ENCODE measurements at places on chromosomes 16 and 17.

DNA sequence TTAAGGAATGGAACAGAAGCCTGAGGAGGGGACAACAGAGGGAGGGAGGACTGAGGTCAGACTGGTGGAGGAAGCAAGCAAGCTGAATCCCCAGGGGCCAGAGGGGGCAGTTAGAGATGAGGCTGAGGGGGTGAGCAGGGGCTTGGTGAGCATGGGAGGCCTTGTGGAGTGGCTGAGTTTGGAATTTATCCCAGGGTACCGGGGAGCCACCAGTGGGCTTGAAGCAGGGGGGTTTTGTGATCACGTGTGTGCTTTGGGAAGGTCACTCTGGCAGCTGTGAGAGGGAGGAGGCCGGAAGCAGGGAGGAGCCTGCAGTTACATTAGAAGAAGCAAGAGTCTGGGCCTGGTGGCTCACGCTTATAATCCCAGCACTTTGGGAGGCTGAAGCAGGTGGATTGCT lies 9.8 kb upstream of the CTCF start:
- DNase-seq: no peak

DNA sequence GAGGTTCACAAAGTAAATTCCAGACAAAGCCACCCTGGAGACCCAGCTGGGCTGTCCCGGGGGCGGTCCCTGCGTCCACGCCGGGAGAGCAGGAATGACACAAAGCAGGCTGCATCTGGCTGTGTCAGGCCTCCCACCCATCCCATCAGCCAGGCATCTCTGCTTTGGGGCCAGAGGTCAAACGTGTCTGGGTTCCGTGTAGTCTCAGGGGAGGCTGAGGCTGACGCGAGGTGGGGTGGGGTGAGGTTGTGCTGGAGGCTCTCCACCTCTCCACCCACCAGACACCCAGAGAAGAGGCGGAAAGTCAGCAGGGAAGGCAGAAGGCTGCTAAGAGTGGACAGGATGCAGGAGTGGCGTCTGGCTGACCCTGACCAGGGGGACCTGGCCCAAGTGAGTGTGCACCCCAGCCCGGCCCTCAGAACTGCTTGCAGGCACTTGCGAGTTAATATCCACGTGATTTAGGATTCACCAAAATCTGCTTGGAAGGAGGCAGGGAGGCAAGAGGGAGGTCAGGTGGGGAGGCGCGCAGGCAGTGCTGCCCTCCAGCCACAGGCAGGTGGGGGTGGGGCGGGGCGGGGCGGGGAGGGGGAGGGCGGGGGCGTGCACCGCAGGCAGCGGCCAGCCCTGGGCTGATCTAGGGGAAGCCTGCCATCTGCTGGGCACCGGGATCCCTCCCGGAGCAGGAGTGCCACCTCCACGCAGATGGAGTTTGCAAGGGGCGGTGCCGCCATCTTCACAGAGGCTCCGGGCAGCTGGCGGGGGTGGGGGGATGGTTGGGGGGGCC lies 44.3 kb downstream of the TBC1D16 start:
- peak; percentile 57 for DNase-seq

DNA sequence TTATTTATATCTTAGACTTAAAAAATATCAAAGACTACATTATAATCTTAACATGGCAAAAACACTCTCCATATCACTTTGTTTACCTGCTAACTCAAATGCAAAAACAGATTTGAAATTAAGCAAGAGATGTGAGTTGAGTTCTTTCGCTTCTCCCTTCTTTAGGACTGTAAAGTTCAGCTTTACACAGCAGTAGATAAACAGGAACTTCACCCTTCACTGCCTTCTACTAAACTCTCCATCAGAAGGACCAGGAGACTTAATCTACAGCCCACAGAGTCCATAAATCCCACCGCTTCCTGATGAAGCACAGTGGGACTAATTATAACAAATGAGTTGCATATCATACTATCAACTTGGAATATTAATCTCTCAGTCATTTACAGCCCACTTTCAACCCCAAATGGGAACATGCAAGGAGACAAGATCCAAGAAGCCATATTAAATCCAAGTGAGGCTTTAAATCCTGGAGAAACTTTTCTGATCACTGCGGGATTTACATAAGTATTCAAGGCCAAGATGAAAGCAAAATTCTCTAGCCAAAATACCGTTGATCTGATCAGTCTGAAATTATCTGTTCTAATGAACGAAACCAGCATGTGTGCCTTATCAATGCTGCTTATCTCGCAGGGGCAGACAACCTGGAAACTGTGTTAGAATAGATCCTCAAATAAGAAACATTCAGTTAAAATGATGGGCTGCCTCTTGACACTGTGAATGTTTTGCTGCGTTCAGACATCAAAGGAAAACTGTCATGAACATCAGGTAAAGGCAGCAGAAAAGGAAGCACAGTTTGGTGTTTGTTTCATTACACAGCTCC lies 1.6 kb downstream of the AMFR start:
- no peak for DNase-seq

DNA sequence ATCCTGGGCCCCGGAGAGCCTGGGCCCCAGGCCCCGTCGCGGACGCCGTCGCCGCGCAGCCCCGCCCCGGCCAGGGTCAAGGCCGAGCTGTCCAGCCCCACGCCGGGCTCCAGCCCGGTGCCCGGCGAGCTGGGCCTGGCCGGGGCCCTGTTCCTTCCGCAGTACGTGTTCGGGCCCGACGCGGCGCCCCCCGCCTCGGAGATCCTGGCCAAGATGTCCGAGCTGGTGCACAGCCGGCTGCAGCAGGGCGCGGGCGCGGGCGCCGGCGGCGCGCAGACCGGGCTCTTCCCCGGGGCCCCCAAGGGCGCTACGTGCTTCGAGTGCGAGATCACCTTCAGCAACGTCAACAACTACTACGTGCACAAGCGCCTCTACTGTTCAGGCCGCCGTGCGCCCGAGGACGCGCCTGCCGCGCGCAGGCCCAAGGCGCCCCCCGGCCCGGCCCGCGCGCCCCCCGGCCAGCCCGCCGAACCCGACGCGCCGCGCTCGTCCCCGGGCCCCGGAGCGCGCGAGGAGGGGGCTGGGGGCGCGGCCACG lies 36.8 kb upstream of the ZC3H18 start:
- no peak for DNase-seq

DNA sequence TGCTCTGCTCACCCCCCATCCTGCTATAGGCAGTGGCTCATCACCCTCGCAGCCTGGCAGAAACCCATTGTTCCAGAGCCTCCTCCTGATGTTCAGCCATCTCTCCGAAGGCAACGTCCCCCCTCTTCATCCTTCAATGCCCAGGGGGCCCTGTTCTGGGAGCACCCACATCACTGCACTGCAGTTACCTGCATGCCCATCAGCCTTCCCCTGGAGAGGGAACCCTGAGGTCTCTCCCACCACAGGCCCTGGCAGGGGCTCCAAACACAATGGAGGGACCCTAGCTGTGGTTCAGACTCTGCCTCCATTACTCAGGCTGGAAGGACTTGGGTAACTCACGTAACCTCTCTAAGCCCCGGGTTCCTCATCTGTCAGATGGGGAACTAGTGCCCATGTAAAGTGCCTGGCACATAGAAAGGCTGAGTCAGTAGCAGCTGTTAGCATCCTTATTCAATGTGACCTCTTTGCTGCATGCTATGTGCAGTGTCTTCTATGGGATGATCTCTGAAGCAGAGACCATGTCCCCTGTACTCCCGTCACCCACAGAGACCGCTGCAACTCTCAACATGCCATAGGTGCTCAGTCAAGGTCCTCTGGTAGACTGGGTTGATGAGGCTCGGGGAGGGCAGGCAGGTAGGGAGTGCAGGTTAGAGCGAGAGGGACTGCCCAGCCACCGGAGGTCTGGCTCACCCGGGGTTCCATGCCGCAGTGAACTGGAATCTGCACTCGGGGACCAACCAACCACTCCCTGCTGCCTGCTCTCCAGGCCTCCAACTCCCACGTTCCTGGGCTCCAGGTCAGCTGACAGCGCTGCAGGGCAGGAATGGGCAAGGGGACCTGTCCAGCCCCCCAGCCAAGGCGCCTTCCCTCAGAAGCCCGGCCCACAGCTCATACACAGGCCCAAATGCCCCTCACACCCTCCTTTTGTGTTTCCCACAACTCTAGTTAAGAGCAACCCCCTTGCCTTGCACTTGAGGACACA lies 233.2 kb downstream of the ZNF423 start:
- no peak for DNase-seq

GRCh38 chr17:34988644-34989043 lies 8.3 kb downstream of the LIG3 start:
- DNase-seq: no peak

DNA sequence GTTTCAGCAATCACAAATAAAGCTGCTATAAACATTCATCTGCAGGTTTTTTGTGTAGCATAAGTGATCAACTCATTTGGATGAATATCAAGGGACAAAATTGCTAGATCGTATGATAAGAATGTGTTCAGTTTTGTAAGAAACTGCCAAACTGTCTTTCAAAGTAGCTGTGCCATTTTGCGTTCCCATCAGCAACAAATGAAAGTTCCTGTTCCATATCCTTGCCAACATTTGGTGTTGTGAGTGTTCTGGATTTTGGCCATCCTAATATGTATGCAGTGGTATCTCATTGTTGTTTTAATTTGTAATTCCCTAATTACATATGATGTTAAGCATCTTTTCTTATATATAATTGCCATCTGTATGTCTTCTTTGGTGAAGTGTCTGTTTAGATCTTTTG lies 36.4 kb upstream of the TMEM92 start:
- no peak for DNase-seq

DNA sequence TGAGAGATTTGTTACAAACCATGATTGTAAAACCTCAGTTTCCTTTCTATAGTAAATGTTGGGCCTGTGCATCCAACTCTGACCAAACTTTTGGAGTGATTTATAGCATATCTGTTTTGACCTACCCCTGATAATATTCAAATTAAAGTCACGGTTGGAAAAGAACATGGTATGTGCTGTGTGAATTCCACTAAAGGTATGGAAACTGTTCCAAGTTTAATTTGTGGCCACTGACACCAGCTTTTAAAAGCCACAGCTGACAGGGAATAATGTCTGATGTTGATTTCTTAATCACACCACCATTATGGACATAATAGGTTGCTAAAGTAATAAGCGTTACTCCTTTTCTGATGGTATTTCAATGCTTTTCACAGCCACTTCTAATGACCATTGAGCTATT lies 1215.9 kb downstream of the CDH8 start:
- DNase-seq: no peak

- DNase-seq: no peak
Measured at GRCh38 chr17:80106751-80107150, 5.4 kb downstream of the GAA start.

DNA sequence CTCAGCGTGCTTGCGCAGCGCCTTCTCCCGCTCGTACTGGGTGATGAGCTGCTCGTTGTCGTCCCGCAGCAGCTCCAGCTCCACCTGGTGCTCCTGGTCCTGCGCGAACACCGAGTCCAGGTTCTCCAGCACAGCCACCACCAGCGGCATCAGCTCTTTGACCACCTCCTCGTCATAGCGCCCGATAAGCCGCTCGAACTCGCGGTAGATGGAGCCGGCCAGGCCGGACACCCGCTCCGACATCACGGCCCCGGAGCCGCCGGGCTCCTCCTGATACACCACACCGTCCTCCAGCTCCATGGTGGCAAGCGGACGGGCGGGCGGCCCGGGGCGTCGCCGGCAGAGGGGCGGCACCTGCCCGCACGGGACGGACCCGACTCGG lies 320 bp downstream of the SPAG9 start:
- no peak for DNase-seq

- no peak for DNase-seq
Measured at GRCh38 chr17:60675997-60676396, 1.7 kb upstream of the BCAS3 start.

DNA sequence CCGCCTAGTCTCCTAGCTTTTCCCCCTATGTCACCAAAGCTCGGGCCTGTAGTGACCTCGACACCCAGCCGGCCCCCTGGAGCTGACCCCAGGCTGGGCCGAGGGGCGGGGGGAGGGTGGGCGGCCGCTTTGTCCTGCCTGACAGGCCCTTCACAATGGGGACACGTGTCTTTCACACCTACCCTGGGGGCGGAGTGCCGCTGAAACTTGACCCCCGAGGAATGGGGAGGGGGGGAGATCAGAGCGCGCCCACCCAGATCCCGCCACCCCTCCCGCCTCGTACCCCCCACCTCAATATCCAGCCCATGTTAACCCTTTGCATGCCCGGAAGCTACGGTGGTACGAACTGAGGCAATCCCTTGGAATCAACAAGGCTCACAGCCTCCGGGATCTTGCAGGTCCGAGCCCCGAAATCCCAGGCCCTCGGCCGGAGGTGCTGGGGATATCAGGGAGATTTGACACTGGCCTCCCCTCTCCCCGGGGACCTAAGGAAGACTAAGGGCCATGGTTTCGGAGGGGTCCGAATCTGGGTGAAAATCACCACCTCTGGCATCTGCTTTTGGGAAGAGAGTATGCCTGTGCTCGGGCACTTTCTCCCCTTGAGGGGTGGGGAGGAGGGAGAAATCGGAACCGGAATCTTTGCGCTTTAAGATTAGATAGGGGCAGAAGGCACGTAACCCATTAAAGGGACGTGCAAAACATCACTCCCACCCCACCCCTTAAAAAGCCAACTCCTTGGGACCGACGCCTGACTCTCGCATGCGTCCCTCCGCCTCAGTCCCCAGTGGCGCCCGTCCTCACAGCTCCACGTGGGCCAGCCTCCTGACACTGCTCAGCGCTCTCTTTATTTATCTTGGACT lies 2.6 kb downstream of the NOG start:
- DNase-seq: no peak

DNA sequence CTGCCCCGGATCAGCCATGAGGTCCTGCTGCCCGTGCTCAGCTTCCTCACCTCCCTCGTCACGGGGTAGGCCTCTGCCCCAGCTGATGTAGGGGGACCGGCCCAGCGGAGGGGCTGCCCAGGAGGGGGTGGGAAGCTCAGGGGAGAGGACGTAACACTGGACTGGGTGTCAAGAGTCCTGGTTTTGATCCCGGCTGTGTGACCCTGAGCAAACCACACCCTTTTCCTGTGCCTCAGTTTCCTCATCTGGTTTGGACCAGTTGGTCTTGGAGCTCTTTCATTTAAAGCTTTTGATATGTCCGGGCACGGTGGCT lies 6.6 kb downstream of the WDR81 start:
- DNase-seq: no peak

DNA sequence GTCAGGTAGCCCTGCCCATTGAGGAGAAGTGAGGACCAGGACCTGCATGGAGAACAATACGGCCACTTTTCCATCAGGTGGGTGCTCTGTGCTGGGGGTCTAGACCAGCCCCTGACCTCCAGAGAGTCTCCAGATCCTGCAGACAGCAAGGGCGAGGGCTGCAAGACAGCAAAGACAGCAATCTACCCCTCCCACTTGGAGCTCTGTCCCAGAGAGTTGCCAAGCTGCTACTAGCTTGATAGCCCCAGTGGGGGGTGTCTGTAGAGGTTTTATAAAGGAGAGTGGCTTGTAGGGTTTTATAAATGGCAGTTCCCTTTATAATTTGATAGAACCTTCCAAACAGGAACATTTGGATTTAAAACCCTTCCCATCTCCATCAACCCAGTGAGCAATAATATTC lies 16.7 kb upstream of the SLFN11 start:
- no peak for DNase-seq

- DNase-seq: no peak
Measured at GRCh38 chr17:36135465-36135864, 31.8 kb downstream of the CCL4 start.

All from T1000 (cell line).